ENCODE measurements at places on chromosomes 16 and 17.

DNA sequence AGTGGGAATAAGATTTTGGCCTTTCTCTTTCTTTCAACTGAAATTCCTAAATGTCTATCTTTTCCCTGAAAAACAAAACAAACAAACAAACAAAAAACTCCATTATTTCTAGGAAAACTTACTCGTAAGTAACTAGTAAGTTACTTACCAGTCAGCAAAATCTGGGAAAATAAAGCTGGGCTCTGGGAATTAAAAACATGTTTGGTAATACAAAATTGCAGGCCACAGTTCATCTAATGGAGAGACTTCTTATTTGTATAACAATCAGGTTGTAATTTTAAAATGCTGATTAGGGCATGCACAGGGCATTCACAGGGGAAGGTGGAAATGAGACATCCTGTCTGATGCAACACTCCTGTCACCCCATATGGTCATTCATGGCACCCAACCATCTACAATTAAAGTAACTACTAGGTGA lies 3.8 kb upstream of the WIPI1 start:
- DNase-seq, result no peak

GRCh38 chr16:11151885-11152629 lies 103.9 kb downstream of the SOCS1 start:
- DNase-seq, result no peak

- DNase-seq, result no peak
These were observed 261.0 kb downstream of the SOX9 start for GRCh38 chr17:72381597-72382397.

- no peak for DNase-seq
These were observed 22.5 kb upstream of the ENPP7 start for GRCh38 chr17:79707931-79708891.

- DNase-seq, result no peak
These were observed 14.2 kb upstream of the SEC14L1 start for GRCh38 chr17:77126519-77126918.

- no peak for DNase-seq
These were observed 28.6 kb downstream of the GTF3C1 start for GRCh38 chr16:27520982-27521673.

DNA sequence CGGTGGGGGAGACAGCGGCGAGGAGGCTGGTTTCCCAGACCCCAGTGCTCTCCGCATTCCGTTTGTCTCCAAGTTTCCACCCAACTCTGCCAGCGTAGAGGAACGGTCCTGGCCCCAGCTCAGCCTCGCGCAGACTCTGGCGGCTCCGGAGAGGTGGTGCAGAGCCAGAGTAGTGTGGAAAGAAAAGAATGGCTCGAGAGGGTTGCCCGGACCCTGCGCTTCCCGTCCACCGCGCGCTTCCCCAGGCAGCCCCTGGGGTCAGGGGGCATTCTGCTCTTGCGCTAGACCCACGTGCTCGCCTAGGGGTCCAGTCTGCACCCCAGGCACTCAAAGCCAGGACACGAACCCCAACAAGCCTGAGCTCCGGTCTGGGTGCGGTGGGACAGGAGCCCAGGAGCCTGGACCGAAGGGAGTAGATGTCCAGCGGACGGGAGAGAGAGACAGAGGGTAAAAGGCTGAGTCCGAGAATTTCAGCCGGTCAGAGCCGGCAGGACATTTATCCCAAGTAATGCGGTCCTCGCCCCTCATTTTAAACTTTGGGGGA lies 3.8 kb downstream of the PMP22 start:
- no peak for DNase-seq

GRCh38 chr17:10171122-10171571 lies 27.3 kb downstream of the GAS7 start:
- no peak for DNase-seq

GRCh38 chr17:77449908-77450741 lies 309.4 kb downstream of the SEC14L1 start:
- DNase-seq, result no peak

GRCh38 chr16:75948441-75948840 lies 222.2 kb upstream of the CPHXL start:
- no peak for DNase-seq

DNA sequence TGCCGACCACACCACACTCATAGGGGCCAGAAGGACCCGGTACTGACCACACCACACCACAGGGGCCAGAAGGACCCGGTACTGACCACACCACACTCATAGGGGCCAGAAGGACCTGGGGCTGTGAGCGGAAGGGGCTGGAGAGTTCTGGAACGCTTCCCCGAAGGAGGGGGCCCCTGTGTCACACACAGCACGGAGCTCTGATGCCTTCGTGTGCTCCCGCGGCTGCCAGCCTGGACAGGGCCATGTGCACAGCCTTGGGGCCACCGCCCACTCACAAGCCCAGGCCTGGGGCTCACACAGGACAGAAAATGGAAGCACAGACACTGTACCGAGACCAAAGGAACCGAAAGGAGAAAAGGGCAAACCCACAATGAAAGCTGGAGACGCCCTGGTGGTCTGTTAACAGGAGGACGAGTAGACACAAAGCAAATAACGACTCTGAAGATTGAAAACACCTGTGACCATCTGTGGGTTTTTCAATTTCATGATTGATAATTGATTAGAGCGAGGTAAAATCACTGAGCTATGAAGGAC lies 106.5 kb upstream of the METRNL start:
- no peak for DNase-seq

GRCh38 chr17:71527311-71527710 lies 593.5 kb upstream of the SOX9 start:
- DNase-seq, result no peak

GRCh38 chr17:51419476-51419875 lies 159.1 kb downstream of the UTP18 start:
- DNase-seq, result no peak

GRCh38 chr16:759110-759910 lies 1.2 kb upstream of the MSLN start:
- DNase-seq, result no peak

DNA sequence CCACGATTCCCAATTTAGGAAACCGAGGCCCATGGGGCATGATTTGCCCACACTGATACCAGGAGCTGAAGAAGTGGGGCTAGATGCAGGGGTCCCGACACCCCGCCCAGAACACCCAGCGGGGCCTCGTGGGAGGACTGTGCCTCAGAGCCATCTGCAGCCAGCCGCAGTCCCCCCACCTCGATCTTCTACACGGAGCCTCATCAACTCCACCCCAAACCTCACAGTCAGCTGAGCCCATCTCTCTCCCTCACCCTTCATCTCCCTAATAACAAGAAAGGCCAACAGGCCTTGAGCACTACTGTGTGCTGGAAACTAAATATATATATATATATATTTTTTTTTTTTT lies 4.2 kb downstream of the ITGAE start:
- no peak for DNase-seq

DNA sequence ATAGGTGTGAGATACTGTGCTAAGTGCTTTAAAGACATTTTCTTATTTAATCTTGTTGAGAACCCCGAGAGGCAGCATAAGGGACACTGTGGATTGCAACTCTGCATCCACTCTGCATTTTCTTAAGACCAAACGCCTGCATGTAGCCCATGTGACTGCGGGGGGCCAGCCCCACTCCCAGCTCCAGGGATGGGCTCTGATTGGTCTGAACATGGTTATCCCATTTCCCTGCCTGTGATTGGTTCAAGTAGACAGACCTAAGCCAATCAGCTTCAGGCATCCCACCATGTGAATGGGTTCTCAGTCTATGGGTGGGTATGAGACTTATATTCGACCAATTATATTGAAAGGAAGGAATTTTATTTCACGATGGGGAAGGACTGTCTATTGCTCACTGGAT lies 33.2 kb upstream of the USP7 start:
- no peak for DNase-seq

DNA sequence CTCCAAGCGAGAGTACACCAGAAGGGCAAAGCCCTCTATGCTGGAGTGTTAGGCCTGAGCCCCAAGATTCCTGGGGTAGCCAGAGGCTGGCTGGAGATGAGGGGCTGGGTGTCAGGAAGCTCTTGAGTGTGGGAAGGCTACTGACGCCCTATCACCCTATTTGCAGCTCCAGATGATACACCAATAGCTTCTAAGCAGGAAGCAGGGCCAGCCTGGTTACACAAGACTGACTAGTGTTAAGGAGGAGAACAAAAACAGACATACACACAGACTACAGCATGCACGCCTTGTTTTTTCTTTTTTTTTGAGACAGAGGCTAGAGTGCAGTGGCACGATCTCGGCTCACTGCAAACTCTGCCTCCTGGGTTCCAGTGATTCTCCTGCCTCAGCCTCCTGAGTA lies 15.9 kb downstream of the POLR3K start:
- no peak for DNase-seq

DNA sequence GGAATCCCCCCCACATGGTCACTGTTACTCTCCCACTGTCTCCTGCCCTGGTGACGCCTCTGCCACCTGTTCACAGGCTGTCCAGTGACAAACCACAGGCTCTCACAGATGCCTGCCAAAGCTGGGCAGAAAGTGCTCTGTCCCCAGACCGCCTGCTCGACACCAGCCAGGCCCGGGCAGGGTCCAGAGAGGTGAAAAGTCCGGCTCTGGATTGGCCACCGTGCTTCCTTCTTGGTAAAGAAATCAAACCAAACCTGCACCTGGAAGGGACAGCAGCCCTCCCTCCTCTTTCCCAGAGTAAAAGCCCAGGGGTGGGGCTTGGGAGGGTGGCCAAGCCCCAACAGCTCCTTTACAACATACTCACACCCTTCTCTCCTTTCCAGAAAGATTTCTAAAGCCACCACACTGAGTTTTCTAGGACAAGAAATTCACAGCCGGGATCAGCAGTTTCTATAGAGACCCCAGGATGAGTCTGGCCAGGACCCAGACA lies 6.2 kb downstream of the PCGF2 start:
- DNase-seq, result no peak

- DNase-seq, result no peak
These were observed 96.3 kb upstream of the ZNF469 start for GRCh38 chr16:88286301-88286923.

GRCh38 chr17:67995570-67996263 lies 552 bp downstream of the C17orf58 start:
- no peak for DNase-seq

DNA sequence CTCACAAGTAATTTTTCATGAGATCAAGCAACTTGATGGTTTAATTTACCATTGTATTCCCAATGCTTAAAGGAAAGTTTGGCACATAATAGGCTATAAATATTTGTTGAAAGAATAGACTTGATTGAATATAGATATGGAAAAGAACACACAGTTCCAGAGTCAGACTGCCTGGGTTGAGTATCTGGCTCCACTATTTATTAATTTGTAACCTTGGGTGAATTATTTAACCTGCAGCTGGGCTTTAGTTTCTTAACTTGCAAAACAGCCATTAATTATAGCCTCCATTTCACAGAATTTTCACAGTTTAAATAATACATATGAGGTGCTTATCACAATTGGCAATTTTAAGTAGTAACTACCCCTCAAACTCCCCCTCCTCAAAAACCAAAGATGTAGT lies 73.6 kb downstream of the NCOR1 start:
- no peak for DNase-seq

DNA sequence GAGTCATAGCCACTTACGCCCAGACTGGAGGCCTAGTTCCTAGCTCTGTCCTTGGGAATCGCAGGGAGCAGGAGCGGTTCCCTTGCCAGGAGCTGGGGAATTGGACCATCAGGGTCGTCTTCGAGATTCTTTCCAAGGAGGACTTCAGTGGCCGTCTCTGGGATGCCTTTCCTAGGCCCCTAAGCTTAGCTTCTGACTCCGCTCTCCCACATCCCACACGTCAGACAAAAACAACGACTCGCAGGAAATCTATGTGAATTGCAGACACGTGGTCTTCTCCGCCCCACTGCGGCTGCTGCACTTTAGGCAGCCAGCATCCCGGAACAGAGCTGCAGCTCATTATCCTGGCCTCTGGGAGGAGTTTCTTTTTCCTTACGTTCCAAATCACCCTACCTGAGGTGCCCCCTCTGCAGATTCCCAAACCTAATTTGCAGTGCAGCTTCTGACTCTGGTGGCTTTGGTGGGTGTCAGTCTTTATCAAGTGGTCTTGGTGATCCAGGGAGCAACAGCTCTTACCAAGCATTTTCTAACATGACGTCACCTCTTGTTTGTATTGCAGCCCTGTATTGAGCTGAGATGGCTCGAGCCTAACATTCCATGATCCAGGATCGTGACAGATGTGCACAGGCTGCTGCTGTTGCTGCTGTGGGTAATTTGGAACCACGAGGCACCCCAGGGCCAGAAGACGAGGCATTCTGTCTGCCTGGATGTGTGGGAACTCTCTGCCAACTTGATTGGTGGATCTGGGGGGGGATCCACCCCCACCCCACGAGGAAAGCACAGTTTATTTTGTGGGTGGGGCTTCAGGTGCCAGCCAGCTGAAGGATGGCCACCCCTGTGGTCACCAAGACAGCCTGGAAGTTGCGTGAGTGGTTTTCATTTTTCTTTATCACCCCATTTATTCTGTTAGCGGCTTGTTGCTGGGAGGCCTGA lies 1.1 kb downstream of the KATNB1 start:
- DNase-seq, result no peak

DNA sequence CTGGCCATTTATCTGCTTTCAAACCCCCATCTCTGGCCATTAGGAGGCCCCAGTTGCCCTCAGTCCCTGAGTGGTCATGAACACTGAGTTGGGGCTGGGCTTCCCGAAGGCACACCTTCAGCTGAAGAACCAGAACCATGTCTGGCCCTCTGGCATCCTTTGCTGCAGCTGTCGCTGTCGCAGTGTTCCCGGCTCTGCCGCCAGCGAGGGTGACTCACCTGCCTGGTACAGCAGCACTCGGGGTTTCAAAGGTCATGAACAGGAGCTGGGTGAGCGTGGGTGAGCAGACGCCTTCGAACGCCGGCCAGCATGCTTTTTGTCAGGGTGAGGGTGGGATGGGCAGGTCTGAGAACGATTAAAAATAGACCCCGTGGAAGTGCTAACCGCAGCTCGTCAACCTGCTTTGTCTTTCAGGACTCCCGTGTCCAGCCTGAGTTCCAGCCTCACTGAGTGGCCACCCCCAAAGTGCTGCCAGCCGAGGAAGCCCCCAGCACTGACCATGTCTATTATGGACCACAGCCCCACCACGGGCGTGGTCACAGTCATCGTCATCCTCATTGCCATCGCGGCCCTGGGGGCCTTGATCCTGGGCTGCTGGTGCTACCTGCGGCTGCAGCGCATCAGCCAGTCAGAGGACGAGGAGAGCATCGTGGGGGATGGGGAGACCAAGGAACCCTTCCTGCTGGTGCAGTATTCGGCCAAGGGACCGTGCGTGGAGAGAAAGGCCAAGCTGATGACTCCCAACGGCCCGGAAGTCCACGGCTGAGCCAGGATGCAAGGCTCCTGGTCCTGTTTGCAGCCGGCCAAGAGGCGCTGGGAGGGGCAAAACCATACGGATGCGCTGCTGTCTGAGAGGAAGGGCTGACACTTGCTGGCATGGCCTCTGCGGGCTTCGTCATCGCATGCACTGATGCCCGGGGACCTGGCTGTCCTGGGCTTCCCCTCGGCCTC lies 7.6 kb downstream of the SNN start:
- DNase-seq, result no peak

- DNase-seq, result no peak
These were observed 130.9 kb downstream of the CDH11 start for GRCh38 chr16:64991001-64991400.

DNA sequence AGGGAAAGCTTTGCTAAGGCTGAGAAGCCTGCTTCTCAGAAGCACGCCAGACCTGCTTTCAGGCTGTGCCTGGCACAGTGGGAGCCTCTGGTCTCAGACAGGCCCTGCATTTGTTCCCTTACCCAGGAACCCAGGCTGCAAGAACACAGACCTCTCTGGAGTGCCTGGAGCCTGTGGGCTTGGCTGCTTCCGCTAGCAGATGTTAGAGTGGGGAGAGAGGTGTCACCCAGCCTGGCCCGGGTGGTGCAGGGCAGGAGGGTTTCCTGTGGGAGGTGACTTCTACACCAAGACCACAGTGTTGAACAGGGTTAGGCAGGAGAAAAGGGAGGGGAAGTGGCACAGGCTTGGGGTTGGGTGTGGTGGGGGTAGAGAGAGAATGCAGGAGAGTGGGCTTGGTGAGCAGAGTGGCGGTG lies 35.8 kb upstream of the ADGRG1 start:
- DNase-seq, result no peak
